ENCODE measurements at places on chromosomes 6 and 20.

- DNase-seq = no peak
These were observed 110.6 kb upstream of the NHSL1 start for GRCh38 chr6:138609801-138610430.

GRCh38 chr20:62668441-62669027 lies 26.2 kb downstream of the SLCO4A1 start:
- DNase-seq = peak; percentile 77

DNA sequence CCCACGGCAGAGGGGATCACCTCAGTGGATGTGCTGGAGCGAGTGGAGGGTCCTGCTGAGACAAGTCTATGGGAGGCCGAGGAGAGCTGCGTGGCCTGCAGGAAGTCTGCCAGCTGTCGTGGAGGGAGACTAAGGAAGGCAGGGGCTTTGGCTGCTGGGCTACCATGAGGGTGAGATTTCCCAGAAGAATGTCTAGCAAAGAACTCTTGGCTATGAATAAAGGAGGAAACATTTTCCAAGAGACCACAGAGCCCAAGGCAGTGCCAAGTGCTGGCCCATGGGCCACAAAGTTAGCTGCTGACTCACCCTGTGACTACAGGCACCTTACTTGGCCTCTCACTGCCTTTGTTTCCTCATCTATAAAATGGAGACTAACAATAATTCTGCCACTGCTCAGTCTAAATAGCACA lies 73.4 kb downstream of the PRDM1 start:
- no peak for DNase-seq

GRCh38 chr20:58593880-58594638 lies 57.0 kb upstream of the STX16 start:
- no peak for DNase-seq

DNA sequence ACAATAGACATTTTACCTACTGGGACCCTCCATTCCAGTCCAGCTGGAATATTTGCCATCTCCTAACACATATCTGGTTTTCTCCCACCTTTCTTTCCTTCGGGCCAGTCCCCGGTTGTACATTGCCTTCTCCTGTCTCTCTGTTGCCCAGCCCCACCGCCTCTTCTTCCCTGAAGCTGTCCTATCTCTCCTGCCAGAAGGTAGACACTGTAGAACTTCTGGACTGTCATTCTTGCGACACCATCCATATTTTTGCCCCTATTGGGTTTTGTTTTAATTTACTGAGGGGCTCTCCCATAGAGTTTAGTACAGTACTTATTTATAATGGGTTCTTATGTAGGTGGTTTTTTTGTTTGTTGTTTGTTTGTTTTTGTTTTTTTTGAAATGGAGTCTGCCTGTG lies 4.9 kb downstream of the PTK7 start:
- DNase-seq = no peak

GRCh38 chr6:156045401-156046267 lies 590.0 kb upstream of the NOX3 start:
- no peak for DNase-seq

GRCh38 chr6:13614126-13614925 lies 809 bp upstream of the NOL7 start:
- peak; percentile 30 for DNase-seq

- peak; percentile 64 for DNase-seq
These were observed 65.9 kb downstream of the TPD52L1 start for GRCh38 chr6:125219361-125219895.

- DNase-seq = no peak
These were observed 395.6 kb upstream of the FLRT3 start for GRCh38 chr20:14732996-14733395.

DNA sequence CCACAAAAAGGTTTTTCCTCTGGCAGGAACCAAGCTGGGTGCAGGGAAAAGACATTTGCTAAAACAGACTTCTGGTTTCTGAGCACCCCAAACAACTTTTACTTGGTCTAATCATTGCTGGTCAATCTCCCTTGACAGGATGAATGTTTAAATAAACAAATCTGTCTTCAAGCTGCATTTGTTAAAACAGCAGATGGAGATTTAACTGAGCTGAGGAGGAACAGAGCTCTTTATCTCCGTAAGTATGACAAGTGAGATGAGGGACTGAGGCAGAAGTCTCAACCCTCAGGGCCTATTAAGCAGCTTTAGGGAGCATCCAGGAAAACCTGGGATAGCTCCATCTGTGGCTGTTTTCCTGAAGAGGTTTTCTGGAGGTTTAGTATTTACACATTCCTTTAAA lies 40.6 kb downstream of the NINL start:
- DNase-seq = no peak

DNA sequence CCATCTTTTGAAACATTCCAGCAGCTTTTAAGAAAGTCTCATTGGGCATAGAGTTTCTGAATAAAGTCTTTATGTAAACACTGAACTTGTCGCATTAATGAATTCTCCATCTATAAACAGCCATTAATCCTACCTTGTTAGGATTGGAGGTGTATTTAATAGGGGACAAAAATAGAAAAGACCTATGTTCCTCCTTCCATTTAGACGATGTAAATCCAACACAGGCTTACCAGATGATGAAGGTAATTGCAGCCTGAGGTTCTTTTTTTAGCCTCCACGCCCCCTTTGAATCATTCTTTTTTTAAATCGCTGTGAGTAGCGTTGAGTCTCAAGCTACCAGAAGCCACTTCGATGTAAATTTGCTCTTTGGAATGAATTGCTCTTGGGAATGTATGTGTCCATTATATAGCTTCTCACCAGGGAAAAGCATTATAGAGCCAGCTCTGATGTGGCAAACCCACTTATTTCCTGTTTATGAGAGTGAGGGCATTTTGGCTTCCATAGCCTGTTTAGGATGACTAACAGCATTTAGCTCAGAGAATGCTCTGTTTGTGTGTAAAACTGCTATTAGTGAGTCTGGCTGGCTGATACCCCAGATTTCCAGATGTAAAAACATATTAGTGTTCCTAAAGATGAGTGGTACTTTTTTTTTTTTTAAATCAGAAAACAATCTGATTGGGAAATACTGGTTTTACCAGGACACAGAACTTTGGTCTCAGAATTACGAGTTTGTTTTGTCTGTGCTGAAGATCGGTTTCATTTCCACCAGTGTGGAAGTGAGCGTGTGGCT lies 74.9 kb upstream of the CLDN20 start:
- no peak for DNase-seq

DNA sequence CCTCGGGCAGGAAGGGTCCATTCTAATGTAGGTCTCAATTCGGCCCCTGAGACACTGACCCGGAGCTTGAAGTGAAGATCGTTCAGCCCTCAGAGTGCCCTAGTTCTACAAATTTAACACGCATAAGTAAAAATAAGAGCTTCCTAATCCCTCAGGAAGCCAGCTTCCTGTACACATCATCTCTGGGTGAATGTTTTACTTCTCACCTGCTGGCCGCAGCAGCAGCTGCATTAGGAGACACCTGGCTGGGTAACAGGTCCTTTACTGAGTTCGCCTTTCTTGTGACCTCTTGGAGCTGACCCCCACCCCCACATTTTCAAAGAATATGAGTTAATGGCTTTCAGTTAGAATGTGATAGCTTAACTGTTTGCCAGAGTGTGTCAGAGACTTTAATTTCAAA lies 165.0 kb downstream of the SMOC2 start:
- no peak for DNase-seq

DNA sequence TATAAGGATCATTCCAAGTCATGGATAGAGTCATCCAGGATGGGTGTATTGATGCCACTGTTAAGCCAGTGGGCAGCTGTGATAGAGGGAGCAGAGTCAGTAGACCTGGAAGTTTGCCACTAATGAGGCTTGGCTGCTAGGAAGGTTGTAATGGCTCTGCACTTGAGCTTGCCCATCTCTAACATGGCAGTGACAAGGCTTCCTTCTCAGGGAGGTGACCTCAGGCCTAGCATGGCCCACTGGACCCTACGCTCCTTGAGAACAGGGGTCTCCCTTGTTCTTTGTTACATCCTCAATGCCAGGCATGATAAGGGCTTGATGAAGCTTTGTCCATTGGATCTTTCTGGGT lies 155.1 kb downstream of the CD83 start:
- DNase-seq = no peak

GRCh38 chr6:65642776-65643175 lies 64.2 kb downstream of the EYS start:
- no peak for DNase-seq

GRCh38 chr20:31927627-31928159 lies 24.2 kb downstream of the PDRG1 start:
- DNase-seq = no peak

GRCh38 chr20:35616465-35617396 lies 1.1 kb downstream of the SPAG4 start:
- peak; percentile 98 for DNase-seq

DNA sequence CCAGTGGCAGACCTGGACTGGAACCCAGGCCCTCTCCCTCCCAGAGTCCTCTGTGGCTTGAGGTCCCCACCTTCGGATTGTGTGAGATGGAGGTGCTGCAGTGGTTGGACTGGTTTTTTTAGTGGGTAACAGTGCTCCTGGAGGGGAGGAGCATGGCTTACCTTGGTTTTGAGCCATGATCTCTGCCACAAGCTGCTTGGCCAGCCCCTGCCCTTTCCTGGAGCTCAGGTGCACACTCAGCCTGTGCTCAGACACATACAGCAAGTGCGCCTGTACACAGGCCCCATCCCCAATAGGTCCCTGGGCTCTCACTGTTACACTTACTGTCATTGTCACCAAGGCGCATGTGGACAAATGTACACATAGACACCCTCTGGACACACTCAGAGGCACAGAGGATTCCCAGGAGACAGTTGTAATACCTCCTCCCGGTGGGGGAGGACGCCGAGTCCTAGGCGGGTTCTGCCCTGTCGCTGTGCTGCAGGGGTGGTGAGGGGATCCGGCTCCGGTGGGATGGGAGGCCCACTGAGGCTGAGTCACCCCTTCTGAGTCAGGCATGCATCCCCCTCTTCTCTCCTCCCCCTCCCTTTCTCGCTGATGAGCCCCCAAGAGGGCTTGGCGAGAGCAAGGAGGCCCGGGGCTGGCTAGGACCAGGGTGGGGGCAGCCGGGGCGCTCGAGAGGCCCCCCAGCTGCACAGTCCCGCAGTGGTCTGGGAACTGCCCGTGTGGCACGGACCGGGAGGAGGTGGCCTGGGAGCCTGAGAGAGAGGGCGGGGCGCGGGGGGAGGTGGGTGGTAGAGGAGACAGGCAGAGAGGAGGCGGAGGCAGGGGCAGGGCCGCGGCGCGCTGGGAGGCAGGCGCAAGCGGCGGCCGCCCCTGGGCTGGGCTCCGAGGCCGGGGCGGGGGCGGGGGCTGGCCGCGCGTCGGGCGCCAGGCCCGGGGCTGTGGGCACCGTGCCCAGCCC lies 522 bp upstream of the EPB41L1 start:
- peak; percentile 53 for DNase-seq

DNA sequence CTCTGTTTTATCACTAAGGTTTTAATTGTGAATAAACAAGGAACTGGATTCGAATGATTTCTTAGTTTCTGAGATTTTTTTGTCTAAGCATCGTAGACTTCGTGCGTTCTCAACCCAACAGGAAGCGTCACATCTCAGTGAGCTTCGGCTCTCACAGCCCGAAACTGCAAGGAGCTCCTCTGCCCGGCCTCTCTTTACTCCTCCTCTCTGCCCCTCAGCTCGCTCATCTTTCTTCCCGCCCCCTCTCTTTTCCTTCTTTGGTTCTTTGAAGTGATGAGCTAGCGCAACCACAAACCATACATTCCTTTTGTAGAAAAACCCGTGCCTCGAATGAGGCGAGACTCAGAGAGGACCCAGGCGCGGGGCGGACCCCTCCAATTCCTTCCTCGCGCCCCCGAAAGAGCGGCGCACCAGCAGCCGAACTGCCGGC lies 480 bp upstream of the NT5E start:
- peak; percentile 9 for DNase-seq

DNA sequence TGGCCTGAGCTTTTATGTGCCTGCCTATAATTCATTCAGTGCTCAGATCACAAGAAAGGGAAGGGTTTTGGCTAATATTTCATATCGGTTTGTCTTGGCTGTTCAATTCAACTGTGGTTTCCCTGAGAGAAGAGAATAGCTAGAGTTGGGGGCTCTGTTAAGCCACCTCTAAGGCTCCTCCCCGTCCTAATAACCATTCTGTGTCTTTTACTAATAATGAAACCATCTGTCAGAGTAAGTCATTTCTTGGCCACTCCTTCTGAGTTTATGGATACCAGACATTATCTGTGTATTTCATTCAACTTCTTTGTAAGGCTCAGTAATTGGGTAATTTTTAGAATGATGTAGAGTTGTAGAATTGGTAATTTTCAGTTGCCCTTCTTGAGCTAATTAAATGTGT lies 5.2 kb downstream of the STX11 start:
- no peak for DNase-seq

DNA sequence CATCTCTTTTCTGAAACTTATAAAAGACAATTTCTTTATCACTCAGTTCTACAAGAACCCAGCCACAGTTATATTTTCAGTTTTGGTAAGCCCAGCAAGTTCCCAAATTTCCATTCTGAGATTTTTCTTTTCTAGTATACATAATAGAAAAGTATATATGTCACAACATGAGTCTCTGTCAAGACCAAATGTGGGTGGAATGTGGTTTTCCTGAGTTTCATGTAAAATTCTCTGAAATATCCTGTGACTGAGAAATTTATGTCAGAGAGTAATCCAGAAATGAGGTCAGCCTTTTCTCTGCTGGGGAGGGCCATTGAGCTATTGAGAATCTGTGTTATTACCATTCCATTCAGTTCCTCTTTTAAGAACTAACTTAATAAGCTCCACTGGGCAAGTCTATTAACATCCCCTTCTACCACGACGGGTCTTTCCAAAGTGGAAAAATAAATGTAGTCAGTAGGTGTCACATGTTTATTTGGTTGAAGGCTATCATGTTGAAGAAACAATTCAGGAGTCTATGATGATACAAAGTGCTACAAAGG lies 100.7 kb upstream of the HMGN3 start:
- DNase-seq = no peak

DNA sequence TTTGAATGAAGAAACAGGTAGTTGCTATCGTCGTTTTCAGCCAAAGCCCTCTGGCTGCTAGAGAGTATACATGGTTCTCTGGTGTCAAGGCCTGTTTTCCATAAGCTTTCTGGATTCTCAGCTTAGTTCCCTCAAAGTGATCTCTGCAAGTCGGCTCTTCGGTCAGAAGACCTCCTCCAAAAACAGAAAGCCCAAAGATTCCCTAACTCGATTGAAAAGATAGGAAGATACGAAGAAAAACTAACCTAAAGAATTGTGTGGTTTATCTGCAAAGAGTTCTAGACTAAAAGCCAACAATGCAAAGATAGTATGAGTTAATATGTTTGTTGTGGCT lies 545 bp upstream of the ASCC3 start:
- DNase-seq = no peak

DNA sequence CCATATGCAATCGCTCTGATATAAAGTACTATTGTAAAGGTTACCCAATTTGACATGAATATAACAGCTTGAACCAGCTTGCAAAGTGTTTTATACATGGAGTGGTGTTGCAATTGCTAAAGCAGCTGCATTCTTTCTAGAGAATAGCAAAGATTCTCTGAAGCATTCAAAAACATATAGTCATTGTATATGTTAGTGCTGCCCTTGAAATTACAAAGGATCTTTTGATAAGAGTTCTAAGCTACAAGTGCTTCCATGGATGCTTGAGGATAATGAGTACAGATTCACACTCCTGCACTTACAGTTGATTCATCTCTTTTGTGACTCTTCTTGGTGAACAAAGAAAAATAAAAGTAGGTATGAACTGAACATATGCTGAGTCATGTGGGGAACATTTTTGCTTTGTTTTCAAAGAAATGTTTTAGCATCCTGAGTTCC lies 175.7 kb downstream of the ALDH8A1 start:
- DNase-seq = no peak

- no peak for DNase-seq
These were observed 112.4 kb upstream of the ZNF217 start for GRCh38 chr20:53706008-53706465.
